ENCODE measurements at places on chromosomes 1 and 21.

DNA sequence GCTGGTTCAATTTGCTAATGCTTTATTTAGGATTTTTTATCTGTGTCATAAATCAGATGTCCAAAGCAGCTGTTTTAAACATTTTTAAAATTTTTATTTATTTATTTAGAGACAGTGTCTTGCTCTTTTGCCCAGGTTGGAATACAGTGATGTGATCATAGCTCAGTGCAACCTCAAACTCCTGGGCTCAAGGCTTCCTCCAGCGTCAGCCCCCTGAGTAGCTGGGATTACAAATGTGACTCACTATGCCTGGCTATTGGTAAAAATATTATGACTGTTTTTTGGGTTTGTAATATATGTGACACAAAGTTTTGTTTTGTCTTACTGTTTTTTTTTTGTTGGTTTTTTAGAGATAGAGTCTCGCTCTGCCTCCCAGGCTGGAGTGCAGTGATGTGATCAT lies 11.8 kb downstream of the ZBED6 start:
- DNase-seq, result peak; percentile 26

- DNase-seq, result no peak
Observed at GRCh38 chr1:156488566-156489165, 11.9 kb downstream of the MEF2D start.

- no peak for DNase-seq
Observed at GRCh38 chr1:19342062-19342750, 30.1 kb downstream of the SLC66A1 start.

- DNase-seq, result no peak
Observed at GRCh38 chr1:159653201-159653600, 61.2 kb downstream of the CRP start.

- no peak for DNase-seq
Observed at GRCh38 chr1:229380536-229381160, 37.8 kb upstream of the CCSAP start.

DNA sequence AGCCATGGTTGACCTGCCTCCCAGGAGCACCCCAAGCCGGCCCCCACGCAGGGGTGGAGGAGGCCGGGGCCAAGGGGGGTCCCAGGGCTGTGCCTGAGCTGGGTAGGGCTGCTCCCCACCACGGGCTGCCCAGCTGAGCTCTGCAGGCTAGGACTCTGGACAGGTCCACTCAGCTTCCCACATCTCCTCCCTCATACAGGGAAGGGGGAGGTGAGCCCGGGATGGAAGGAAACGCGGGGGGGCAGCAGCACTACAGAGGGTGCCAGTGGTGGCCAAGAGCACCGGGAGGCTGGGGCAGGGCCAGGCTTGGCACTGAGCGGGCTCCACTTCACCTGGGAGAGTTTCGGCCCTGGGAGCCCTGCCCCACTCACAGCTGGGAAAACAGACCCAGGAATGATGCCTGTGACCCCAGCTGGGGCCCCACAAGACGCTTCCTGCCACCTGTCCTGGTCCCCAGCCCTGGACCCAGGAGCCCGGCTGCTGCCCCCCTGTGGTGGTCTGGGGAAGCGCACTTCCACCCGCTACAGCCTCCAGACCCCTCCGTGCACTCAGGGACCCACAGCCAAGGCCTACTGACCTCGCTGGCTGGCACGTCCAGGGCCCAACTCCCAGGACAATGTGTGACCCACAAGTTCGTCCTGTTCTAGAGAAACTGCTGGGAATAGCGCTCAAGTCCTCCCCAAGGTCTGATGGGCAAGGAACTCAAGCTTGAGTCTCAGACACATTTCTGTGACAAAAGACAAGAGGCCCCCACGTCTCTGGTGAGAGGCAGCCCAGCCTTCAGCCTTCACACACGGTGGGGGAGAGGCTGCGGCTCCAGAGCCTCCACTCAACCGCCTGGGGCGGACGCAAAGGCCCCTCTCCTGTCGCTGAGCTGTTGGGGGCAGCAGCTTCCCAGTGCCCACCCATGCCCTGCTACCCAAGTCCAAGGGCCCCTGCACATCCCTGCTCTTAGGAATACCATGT lies 3.0 kb downstream of the AURKAIP1 start:
- DNase-seq, result peak; percentile 87

- DNase-seq, result no peak
Observed at GRCh38 chr1:214546886-214547641, 4.3 kb downstream of the PTPN14 start.

DNA sequence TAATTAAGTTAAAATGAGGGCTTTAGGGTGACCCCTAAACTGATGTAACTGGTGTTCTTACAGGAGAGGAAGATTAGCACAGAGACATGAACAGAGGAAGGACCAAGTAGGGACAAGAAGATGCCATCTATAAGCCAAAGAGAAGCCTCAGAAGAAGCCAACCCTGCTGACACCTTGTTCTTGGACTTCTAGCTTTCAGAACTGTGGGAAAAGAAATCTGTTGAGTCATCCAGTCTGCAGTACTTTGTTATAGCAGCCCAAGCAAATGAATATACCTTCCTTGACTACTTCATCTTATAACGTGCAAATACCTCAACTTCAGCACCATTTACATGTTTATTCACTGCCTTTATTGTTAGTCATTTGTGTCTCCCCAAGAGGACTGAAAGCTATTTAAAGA lies 3.4 kb downstream of the ZBTB21 start:
- DNase-seq, result no peak

- DNase-seq, result no peak
Observed at GRCh38 chr1:108140936-108141335, 59.2 kb downstream of the SLC25A24 start.

DNA sequence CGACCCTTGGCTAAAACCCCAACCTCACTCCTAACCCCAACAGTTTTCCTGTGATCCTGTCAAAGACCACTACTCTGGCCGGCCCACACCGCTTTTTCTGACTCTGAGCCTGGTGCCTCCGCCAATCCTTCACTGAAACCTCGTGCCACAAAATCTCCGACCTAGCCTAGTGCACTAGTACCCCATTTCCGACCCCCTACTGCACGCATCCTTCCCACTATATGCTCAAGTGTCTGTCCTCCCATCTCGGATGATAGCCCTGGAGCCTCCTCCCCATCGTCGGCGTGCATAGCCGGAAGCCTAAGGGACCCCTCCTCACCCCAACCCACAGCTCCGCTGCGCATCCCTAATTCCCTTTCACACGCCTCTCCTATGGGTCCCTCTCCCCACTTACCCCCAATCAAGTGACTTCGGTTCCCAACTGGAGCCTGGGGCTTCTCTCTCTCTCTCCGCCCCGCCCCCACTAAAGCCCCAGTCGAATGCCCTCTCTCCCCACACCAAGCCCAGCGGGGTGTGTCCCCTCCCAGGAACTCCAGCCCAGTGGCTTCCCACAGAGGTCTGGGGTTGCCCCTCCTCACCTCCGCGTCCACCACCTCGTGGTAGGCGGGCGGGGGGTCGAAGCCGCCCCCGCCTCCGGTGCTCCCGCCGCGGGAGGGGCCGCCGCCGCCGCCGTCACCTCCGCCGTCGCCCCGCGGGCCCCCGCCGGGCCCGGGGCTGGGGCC lies 791 bp downstream of the USP24 start:
- no peak for DNase-seq

DNA sequence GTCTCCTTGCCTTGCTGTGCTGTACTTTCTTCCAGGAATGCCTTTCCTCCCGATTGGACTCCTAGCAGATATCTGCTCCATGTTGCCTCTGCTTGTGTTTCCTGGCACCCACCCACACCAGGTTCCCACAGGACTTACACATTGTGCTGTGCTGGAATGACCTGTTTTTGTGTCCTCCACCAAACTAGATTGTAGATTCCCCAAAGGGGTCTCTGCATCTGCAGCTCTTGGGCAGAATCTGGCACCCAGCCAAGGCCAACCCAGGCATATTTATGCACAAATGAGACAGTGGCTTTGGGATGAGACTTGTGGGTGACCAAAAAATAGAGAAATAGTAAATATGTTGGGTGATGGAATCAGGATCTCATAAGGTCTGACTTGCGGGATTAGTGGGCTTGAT lies 278.2 kb downstream of the RRAGC start:
- DNase-seq, result no peak

- DNase-seq, result no peak
Observed at GRCh38 chr1:63704443-63704842, 69.4 kb upstream of the ROR1 start.

DNA sequence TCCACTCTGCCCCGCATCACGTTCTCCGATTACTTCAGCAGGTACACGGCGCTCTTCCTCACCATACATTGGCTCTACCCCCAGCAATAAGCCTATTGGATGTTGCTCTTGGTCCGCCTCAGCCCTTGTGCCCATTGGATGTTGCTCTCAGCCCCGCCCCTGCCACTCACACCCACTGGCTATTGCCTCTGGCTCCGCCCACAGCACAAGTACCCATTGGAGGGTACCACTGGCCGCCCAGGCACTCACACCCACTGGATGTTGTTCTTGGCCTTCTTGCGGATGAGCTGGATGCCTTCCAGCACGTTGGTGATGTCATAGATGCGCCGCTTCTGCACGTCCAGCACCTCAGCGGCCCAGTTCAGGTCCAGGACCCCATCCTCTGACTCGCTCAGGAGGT lies 9.4 kb downstream of the E2F2 start:
- no peak for DNase-seq

- DNase-seq, result no peak
Observed at GRCh38 chr1:160207771-160208556, 2.8 kb downstream of the PEA15 start.

DNA sequence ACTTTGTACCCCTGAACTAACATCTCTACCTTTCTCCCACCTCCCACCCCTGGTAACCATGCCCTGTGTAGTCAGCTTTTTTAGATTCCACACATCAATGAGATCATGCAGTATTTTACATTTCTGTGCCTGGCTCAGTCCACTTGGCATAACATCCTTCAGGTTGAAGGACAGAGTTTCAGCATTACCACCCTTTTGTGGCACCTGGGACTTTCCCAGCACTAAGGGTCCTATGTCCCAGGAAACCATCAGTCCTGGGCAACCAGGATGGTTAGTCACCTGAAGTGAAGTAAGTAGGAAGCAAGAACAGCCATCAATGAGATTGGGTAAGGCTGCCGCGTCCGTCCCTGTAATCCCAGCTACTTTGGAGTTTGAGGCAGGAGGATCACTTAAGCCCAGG lies 370.6 kb downstream of the SIPA1L2 start:
- DNase-seq, result no peak

GRCh38 chr1:57269630-57270225 lies 154.1 kb downstream of the DAB1 start:
- DNase-seq, result no peak

DNA sequence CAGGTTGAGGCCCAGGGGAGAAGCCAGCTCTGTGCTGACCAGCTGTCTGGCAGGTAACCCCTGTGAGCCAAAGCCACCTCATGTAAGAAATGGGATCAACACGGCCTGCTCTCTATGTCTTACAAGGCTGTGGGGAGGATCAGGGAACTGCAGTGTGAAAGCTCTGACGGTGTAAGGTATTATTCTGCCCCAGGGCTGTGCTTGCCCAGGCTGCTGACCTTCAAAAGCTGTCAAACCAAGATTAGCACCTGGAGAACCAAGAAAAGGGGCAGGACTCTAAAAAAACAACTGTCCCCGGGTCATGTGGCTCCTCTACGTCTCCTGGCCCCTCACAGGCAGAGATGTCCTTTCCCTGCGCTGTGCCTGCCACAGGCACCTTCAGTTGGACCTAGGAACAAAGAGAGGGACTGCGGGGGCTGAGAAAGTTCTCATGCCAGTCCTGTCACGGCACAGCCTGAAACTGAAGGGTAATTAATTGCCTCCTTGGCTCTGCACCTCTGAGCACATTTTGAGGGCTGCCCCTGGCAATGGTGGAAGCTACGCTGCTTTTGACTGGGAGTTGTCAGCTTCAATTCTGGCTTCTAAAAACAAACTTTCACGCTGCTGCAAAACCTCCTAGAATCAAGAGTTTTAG lies 77.6 kb downstream of the PGBD5 start:
- DNase-seq, result no peak

GRCh38 chr1:234544087-234544579 lies 65.2 kb upstream of the TARBP1 start:
- peak; percentile 69 for DNase-seq

GRCh38 chr1:49435291-49435690 lies 588.5 kb downstream of the AGBL4 start:
- DNase-seq, result no peak

GRCh38 chr1:203796236-203796605 lies 798 bp downstream of the ZBED6 start:
- DNase-seq, result no peak

- DNase-seq, result no peak
Observed at GRCh38 chr1:115649964-115650363, 8.2 kb downstream of the VANGL1 start.

GRCh38 chr1:26275580-26276431 lies 4.1 kb upstream of the SH3BGRL3 start:
- peak; percentile 89 for DNase-seq

GRCh38 chr1:44849575-44850132 lies 6.6 kb upstream of the PTCH2 start:
- DNase-seq, result no peak

- peak; percentile 55 for DNase-seq
Observed at GRCh38 chr21:26148071-26148839, 22.3 kb downstream of the APP start.

DNA sequence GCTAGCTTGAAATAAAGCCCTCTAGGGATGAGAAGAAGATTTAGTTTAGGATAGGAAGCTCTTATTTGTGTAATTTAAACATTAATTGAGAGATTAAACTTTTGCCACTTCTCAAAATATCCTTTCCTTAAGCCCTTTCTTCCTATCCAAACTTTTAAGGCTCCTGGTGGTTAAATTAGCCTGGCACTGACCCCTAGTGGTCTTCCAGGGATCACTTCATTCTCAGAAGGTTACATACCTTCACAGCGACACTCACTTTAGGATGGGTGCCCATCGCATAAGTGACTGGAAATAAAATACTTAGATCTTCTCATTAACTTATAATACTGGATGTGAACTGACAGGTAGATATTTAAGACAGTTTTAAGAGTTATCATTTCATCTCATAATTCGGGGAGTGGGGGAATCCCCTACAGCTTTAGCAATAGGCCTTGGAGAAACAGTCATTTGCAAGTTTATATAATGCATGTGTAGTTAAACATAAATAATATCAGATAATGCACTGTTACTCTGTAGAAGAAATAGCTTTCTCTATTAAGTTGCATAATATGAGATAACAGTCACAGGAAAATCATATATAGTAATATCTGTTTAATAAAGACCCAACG lies 7.4 kb downstream of the LHX9 start:
- no peak for DNase-seq

DNA sequence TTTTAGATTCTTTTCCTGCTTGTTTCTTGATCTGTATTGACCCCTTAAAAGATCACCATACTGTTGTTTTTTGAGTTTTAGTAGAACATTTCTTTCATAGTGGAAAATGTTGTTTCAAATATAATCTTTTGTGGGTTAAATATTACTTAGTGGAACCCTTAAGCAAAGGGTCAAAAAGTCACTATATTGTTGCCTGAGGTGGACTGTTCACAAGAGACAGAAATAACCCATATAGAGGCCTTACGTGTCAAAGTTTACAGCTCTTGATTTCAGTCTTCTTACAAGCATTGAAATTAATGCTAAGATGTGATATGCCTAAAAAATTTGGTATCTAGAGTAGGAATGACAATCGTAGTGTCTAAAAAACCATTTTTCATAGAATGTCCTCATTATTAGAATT lies 6.3 kb downstream of the DNAJB4 start:
- DNase-seq, result no peak

GRCh38 chr1:33330906-33331305 lies 10.0 kb upstream of the A3GALT2 start:
- DNase-seq, result no peak

Data from hepatic stellate cell (primary cell).